NCI-H510A (cell line): ENCODE measurements at places on chromosomes 11 and 22.
A peak's percentile ranks its signal among the peaks of the same experiment; 100 is the strongest.

- no peak for DNase-seq
Observed at GRCh38 chr11:132054822-132055221, 684.4 kb downstream of the NTM start.

GRCh38 chr11:120471994-120472393 lies 39.6 kb upstream of the GRIK4 start:
- DNase-seq: no peak

- no peak for DNase-seq
Observed at GRCh38 chr11:69416762-69417698, 64.4 kb upstream of the LINC01488 start.

DNA sequence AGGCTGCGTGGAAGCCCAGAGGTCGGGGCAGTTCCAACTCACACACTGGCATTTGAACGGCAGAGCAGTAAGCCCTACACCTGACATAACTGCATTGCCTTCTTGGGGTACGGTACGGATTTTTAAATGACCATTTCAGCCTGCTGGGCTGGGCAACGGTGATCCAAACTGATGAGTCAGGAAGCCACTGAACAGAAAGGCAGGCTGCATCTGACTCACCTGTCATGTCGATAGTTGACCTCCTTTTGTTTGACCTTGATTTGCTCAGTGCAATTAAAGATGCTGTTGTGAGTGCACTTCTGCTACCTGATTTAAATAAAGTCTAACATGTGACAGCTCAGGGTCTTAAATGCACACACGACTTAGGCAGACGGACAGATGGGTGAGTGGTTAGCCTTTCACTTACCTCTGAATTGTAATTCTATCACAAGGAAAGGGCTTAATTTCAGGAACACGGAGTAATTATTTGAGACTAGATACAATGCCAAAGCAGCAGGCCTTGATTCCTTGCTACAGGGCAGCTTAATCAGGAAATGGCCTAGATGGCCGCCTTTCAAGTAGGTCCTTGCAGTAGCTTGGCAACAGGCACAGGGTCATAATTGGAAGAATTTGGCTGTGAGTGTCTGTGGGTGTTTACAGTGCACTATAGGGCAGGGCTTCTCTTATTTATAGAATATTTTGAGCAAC lies 52.2 kb downstream of the BMAL1 start:
- DNase-seq: peak; percentile 22

- peak; percentile 17 for DNase-seq
Observed at GRCh38 chr22:48137640-48138039, 1375.2 kb downstream of the TBC1D22A start.

GRCh38 chr11:46422588-46422987 lies 31.0 kb upstream of the CHRM4 start:
- no peak for DNase-seq

- DNase-seq: no peak
Observed at GRCh38 chr11:126634963-126635362, 279.5 kb downstream of the ST3GAL4 start.

- no peak for DNase-seq
Observed at GRCh38 chr11:128135451-128135850, 451.9 kb downstream of the ETS1 start.

DNA sequence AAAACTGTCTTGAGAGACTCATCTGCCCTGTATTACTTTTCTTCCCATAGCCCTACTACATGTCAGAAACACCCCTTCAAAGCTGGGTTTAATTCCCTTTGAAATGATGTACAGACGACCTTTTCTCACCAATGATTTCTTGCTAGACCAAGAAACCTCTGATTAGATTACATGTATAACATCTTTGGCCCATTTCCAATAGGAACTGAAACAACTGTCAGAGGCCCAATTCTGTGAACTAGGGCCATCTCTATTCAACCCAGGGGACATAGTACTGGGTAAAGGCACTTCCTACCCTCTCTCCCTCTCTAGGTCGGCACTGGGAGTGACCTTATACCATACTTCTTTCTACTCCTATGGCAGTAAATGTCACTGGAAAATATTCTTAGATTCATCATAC lies 19.4 kb downstream of the NPAT start:
- no peak for DNase-seq

DNA sequence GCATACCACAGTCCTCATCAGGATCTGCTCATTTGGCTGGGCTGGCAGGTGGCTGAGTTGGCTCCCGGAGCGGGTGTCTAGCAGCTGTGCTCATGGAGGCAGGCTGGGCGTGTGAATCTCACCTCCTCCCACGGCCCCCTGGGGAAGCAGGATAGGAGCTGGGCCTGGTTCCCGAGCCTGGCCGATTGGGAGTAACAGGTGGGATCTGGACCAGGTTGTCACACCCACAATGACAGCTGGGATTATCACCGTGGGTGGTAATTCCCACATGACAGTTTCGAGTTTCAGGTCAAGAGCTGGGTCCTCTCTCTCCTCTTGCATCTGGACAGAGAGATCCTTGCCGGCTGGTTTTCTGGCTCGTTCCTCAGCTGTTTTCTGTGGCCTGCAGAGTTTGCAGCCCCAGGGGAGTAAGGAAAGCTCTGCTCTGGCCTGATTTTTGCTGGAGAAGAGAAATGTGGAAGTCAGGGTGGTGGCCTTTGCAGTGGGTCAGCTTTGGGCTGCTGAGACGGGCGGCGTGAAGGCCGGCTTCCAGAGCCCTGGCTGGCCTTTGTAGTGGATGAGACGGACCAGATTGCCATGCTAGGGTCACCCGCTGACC lies 57.0 kb downstream of the BCR start:
- peak; percentile 71 for DNase-seq

DNA sequence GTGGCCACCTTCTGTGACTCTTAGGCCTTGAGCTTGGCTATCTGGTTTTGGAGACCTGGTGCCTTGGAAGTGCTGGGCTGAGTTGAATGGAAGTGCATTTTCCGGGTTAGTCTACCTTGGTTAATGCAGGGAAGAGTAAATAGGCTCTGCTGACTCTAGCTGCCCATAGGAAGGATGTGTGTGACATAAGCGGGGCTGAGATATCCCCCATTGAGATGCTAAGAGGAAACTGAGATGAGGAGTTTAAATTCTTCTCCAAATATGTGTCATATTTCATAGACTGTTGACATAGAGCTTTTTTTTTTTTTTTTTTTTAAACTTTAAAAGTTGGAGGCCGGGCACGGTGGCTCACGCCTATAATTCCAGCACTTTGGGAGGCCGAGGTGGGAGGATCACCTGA lies 30.8 kb downstream of the ZNRF3 start:
- DNase-seq: no peak

- no peak for DNase-seq
Observed at GRCh38 chr11:95545116-95545875, 244.3 kb downstream of the FAM76B start.

DNA sequence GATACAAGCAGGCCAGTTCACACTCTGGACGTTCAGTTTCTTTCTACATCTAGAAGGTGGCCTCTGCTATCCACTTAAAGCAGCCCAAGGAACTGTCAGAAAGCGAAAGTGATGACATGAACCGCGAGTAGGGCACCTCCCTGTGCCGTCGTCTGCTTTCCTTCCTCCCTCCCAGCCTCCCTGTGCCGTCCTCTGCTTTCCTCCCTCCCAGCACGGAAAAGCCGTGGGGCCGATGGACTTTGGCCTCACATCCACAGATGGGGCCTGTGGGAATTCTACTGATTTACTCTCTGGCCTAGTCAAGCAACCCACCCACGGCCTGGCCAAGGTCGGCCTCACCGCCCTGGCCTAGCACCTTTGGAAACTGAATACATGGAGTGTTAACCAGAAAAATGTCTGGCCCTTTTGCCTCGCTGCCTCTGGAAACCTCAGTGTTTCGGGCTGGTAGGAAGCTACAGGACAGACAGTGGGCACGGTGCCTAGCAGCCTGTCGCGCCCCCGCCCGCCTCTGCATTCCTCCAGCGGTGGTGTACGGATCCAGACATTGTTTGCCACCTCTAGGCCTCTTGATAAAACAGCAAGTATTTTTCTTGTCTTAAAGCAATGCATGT lies 14.2 kb downstream of the PEX26 start:
- no peak for DNase-seq

- DNase-seq: no peak
Observed at GRCh38 chr11:100061006-100061405, 626.1 kb upstream of the ARHGAP42 start.

DNA sequence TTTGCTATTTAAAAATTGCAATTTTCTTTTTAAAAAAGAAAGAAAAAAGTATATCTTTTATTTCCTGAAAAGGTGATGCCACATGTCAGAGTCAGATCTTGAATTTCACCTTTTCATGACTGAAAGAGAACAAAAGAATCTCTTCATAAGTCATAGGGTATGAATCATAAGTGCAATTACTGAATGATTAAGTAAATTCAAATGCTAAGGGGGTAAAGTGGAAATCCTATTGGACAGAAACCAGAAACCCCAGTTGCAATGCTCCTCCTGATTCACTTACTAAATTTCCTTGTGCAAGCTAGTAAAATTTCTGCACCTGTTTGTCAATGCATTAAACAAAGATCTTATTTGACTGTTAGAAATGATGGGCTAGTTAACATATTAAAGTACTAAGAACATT lies 8.2 kb upstream of the PRRG4 start:
- no peak for DNase-seq

GRCh38 chr11:119337581-119338317 lies 2.9 kb downstream of the C1QTNF5 start:
- no peak for DNase-seq

DNA sequence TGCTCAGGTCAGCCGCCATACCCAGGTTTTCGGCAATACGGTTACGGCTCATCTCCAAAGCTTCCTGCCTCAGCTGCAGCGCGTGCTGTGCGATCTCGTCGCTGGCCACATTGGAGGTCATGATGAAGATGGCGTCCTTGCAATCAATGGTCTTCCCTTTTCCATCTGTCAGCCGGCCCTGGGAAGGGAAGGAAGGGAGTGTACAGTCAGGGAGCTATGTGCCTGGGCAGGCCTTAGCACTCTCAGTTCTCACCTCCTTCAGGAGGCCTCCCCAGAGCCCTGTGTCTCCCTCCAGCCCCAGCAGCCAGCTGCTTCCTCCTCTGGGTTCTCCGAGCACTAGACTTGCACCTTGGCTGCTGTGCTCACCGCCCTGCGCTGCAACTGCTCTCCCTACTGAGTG lies 51.5 kb upstream of the PHOX2A start:
- DNase-seq: no peak

GRCh38 chr11:121035780-121036179 lies 11.9 kb downstream of the TBCEL start:
- no peak for DNase-seq
